ENCODE measurements at places on chromosomes 5 and 9.
A peak's percentile ranks its signal among the peaks of the same experiment; 100 is the strongest.

DNA sequence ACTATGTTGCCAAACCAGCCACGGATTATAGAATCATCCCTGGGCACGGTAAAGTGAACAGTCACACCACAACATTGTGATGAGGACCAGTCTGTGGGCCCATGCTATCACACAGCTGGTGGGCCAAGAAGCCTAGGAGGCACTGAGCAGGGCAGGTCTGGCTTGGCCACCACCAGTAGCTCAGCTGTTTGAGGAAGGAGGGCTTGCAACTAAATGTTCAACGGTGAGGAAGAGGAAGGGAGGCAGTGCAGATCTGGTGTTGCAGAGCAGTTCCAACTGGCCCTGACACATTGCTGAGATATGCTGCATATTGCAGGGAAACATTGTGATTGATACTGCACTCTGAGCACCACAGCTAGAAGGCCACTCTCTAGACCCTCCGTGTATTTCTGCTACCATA, 77.9 kb upstream of the ATG10 start:
- no peak for DNase-seq

DNA sequence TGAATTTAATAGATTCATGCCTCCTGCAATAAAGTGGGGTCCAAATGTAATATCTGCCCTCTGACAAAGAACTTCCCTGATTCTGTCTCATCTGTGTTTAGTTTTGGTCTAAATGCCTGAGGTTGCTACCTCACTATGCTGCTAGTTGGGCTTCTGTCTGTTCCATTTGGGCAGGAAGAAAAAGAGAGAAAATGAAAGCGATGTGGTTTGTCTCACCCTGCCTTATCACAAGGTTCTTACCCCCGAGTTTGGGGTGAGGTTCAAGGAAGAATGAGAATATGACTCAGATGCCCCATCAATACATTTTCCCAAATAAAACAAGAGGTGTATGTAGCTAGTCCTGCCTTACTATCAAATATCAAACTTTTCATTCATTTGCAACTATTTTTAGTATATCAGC, 132.1 kb upstream of the MTAP start:
- peak; percentile 42 for DNase-seq

DNA sequence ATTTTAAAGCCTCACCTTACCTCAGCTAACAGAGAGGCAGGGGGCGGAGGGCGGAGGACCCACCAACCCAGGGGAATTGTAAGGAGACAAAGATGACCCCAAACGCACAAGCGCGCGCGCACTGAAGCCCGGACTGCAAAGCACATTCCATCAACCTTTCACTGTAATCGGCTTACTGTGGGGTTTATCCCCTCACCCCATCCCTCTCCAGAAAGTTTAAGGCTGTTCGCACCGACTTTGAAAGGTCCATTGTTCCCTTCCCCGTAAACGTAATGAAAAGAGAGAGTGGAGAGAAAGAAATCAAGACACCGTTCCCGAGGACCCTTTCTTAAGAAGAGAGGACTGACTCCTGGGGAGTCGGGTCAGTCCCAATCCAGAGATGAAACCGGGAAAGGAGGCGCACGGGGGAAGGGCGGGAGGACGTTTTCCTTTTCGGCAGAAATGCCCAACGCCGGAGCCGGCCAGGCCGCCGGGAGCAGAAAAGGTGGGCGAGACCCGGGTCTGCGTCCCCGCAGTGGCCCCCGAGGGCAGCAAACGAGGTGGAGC, 464 bp downstream of the CEMIP2 start:
- DNase-seq: no peak

GRCh38 chr9:106583751-106584150, 279.2 kb upstream of the ZNF462 start:
- no peak for DNase-seq

GRCh38 chr5:160089531-160089930, 29.7 kb downstream of the PWWP2A start:
- no peak for DNase-seq

DNA sequence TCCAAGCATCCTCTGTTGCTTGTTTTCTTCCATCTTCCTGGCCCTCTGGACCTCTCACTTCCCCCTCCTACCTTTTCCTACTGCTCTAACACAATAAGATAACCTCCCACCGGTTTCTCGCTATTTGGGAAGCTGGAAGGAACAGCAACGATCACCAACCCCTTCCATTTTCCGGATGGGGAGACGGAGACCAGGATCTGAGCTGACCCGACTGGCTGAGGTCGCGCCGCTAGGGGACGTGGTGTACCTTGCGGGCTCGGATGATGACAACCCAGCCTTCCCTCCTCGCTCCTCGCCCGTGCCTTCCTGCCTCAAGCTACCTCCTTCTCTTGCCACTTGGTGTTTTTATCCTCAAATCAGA, 1.9 kb downstream of the LPAR1 start:
- no peak for DNase-seq

GRCh38 chr5:8410618-8411017, 541.7 kb downstream of the MTRR start:
- no peak for DNase-seq

DNA sequence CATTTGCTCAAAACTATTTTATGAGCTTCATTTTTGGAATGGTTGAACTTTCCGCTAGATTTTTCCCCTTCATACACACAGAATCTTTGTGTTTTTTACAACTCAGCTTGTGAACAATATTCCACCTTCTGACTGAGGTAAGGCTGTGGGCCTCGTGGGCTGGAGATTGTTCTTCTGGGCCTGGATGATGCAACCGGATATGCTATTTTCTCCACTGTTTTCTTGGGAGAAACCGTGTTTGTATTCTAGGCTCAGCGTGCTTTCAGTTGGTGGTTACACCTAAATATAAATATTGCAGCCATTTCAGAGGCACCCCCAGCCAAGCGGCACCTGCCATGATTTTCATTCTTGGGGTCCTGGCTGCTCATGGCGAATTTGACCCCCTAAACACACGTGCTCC, 55.2 kb downstream of the IRX1 start:
- no peak for DNase-seq

DNA sequence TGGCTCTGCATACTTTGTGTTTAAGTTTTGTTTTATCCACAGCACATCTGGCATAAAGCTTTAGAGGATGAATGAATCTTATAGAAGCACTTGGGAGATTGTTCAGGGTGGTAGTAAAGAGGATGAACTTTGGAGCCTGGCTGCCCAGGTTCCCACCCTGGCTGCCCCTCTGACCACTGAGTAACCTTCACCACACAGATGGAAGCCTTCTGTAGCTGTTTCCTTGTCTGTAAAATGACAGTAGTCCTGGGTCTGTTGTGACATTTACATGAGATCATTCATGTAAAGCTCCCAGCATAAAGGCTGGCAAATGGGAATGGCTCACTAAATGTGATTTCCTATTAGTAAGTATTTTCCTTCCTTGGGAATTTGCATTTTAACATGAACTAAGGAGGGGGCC, 85.7 kb upstream of the FAM169A start:
- no peak for DNase-seq

DNA sequence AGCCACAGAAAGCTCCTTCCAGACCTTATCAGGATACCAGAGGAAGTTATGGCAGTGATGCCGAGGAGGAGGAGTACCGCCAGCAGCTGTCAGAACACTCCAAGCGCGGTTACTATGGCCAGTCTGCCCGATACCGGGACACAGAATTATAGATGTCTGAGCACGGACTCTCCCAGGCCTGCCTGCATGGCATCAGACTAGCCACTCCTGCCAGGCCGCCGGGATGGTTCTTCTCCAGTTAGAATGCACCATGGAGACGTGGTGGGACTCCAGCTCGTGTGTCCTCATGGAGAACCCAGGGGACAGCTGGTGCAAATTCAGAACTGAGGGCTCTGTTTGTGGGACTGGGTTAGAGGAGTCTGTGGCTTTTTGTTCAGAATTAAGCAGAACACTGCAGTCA, 70.8 kb upstream of the ENTREP1 start:
- no peak for DNase-seq
